ENCODE measurements at places on chromosomes 6 and 20. TPM values are rescaled to one million over a fixed set of nuclear protein-coding genes. Genes with fewer than 3 reads are reported as not detected.
A peak's percentile ranks its signal among the peaks of the same experiment; 100 is the strongest.

DNA sequence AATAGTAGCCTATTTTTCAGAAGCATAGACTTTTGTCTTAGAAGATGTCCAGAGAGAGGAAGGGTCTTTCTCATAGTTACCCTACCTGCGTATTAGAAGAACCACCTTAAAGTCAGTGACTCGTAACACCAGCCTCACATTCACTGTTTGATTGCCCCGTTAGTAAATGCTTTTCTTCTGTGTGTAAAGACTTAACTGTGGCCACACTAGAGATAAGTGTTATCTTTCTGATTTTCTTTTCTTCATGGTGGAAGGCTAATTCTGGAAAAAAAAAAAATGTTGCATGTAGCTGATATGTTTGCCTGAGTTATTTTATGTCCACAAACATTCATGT lies 83.9 kb downstream of the SAMD3 start:
- H3K36me3 ChIP-seq = peaks cover 19% of the 10 kb centered on the region
- H3K4me3 ChIP-seq = peak overlapping the region; percentile 78
- no peak for DNase-seq
- peaks cover 38% of the 10 kb centered on the region for H3K4me1 ChIP-seq
- peak overlapping the region; percentile 95 for H3K27ac ChIP-seq

DNA sequence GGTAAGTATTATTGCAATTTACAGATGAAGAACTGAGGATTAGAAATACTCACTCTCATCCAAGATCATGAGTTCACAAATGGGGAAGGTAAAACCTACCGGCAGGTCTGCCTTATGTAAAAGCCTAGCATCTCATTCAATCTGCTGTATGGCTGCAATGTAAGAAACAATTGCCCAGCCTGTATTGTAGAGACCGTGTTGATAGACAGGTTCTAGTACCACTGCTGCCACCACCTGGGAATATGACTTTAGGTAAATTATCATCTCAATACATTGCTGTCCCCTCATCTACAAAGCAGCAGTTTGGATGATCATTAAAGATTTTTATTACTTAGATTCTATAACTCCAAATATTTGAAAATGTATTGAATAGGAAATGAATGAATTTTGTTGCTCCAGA lies 23.3 kb upstream of the ARHGAP18 start:
- H3K27ac ChIP-seq = no peak overlapping the region
- DNase-seq = no peak
- no peaks in the 10 kb centered on the region for H3K27me3 ChIP-seq
- peaks cover 3% of the 10 kb centered on the region for H3K36me3 ChIP-seq

GRCh38 chr6:137907170-137907569 lies 40.1 kb downstream of the TNFAIP3 start:
- H3K27me3 ChIP-seq = peaks cover 20% of the 10 kb centered on the region
- DNase-seq = no peak
- H3K36me3 ChIP-seq = no peaks in the 10 kb centered on the region
- peaks cover 23% of the 10 kb centered on the region for H3K4me1 ChIP-seq
- H3K27ac ChIP-seq = no peak overlapping the region

SSTR4 gene
- total RNA-seq = not detected

DNA sequence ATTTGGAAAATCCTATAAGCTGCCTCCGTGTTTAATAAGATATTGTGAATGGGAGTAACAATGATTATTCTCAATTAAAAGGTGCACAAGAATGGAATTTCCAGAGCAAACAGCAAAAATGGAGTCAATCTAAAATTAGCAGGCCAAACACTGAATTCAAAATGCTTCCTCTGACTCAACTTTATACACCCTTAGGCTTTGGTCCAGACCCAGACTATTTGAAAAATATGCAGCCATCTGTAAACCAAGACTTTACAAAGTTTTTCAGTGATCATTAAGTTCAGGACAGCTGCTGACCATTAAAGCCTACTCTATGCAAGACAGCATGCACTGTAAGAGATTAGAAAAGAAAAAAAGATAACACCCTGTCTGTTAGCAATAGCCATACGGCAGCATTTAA lies 39.4 kb upstream of the CCN6 start:
- H3K4me3 ChIP-seq = no peak overlapping the region
- DNase-seq = no peak
- H3K27ac ChIP-seq = no peak overlapping the region
- H3K27me3 ChIP-seq = no peaks in the 10 kb centered on the region
- no peaks in the 10 kb centered on the region for H3K36me3 ChIP-seq

DNA sequence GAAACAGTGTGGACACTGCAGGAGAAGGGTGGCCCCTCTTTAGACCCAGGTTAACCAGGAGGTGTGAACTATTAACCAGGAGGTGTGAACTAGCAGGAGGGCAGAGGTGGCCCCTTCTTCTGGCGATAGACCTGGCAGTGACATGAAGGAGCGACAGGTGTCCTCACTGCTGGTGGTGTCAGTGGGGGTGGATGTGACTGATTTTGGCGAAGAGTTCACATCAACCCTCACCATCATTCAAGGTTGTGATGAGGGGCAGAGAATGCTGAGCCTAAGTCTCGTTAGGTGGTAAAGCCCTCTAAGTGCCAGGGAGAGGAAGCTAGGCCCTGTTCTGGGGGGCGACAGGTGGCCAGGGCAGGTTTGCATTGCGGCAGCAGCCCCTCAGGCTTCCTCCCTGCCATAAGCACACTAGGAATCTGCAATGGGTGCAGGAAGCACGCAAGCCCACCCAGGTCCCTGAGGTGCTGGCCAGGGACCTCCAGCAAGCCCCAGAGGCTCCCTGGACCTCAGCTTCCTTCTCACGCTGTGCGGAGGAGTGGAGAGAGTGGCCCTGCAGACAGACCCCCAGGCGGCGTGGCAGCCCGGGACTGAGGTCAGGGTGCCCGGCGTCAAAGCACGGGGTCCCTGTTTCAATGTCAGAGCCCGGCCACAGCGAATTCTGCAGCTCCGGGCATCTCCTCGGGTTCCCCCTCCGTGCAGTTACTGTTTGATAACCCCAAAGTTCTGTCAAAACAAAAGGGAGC lies 13.7 kb downstream of the NPEPL1 start:
- no peak overlapping the region for H3K4me3 ChIP-seq
- H3K27me3 ChIP-seq = no peaks in the 10 kb centered on the region
- no peak for DNase-seq
- H3K27ac ChIP-seq = no peak overlapping the region

METTL24 gene
- not detected for total RNA-seq

DNA sequence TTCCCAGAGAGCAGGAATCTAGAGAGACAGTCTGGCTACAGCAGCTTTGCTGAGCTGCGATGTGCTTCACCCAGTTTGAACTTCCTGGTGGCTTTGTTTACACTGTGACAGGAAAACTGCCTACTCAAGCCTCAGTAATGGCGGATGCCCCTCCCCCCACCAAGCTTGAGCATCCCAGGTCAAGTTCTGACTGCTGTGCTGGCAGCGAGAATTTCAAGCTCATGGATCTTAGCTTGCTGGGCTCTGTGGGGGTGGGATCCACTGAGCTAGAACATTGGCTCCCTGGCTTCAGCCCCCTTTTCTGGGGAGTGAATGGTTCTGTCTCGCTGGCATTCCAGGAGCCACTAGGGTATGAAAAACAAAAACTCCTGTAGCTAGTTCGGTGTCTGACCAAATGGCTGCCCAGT lies 91.0 kb upstream of the ESR1 start:
- no peak for DNase-seq
- no peaks in the 10 kb centered on the region for H3K27me3 ChIP-seq
- H3K4me1 ChIP-seq = no peaks in the 10 kb centered on the region
- no peak overlapping the region for H3K4me3 ChIP-seq
- H3K36me3 ChIP-seq = peaks cover 6% of the 10 kb centered on the region

SPTLC3 gene
- total RNA-seq = 0.44 TPM

GRCh38 chr6:98717988-98718387 lies 116.4 kb upstream of the POU3F2 start:
- H3K4me3 ChIP-seq = no peak overlapping the region
- no peak for DNase-seq
- no peaks in the 10 kb centered on the region for H3K36me3 ChIP-seq
- no peak overlapping the region for H3K27ac ChIP-seq

ULBP3 gene
- total RNA-seq = 1.6 TPM

MTRF1L gene
- 14.8 TPM for total RNA-seq

GRCh38 chr6:164753517-164753916 lies 555.9 kb downstream of the C6orf118 start:
- no peak overlapping the region for H3K4me3 ChIP-seq
- no peaks in the 10 kb centered on the region for H3K4me1 ChIP-seq
- DNase-seq = no peak
- no peaks in the 10 kb centered on the region for H3K36me3 ChIP-seq

DNA sequence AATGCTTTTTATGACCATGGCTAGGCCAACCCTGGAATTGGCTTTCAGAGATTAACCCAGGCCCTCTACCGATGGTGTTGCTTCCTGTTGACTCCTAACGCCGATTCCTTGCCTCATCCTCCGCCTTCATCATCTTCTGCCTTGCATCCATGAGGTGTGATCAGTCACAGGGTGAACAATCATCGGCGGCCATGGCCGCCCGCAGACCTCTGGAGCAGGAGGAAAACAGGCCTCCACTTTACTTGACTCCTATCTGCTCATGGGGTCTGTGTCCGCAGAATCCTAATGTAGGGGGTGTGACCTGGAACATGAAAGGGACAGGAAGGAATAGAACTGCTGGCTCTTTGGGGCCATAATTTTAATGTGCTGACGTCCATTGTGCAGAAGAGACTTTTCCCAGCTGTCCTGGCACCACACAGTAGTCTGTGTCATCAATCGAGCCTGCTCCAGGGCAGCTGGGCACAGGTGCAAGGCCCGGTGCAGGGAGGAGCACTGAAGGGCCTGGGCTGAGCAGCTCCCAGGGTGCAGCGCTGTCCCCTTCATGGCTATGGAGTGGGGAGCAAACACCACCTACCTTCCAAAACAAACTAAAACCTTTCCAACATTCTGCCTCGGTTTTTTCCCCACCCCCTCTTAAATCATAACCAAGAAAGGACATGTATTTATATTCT lies 8.0 kb downstream of the SLC22A3 start:
- no peak for DNase-seq
- no peaks in the 10 kb centered on the region for H3K36me3 ChIP-seq
- H3K4me3 ChIP-seq = no peak overlapping the region
- no peak overlapping the region for H3K27ac ChIP-seq
- H3K4me1 ChIP-seq = peaks cover 4% of the 10 kb centered on the region

NCOA5 gene
- 15.0 TPM for total RNA-seq

CDSN gene
- total RNA-seq = not detected

RAET1E gene
- 0.55 TPM for total RNA-seq

GRCh38 chr6:20532881-20533280 lies 1.4 kb upstream of the CDKAL1 start:
- H3K36me3 ChIP-seq = no peaks in the 10 kb centered on the region
- peaks cover 25% of the 10 kb centered on the region for H3K4me1 ChIP-seq
- H3K27me3 ChIP-seq = peaks cover 6% of the 10 kb centered on the region
- no peak overlapping the region for H3K27ac ChIP-seq

DNA sequence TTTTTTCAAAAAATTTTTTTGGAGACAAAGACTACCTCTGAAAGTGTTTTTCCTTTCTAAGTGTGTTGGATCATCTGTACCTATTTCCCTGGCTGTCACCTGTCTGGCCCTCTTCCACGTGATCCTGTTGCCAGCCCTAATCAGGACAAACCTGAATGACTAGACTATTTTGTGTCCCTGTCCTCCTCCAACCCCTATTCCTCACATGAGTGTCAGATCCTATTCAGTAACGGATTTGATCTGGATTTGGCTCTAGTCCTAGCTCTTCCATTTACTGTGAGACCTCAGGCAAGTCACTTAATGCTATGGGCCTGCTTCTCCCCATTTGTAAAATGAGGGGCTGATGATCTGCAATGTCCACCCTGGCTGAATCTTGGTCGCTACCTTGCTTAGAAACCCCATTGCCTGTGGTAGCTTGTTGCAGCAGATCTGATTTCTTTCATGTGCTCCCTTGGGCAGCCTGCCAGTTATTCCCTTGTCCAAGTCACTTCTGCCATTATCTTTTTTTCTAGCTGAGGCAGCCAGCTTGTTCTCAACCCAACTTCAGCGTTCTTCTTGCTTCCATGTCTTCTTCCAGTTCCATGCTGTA lies 4.8 kb downstream of the PHF20 start:
- peaks cover 6% of the 10 kb centered on the region for H3K36me3 ChIP-seq
- no peaks in the 10 kb centered on the region for H3K27me3 ChIP-seq
- peak overlapping the region; percentile 63 for H3K4me3 ChIP-seq
- peaks cover 41% of the 10 kb centered on the region for H3K4me1 ChIP-seq

DNA sequence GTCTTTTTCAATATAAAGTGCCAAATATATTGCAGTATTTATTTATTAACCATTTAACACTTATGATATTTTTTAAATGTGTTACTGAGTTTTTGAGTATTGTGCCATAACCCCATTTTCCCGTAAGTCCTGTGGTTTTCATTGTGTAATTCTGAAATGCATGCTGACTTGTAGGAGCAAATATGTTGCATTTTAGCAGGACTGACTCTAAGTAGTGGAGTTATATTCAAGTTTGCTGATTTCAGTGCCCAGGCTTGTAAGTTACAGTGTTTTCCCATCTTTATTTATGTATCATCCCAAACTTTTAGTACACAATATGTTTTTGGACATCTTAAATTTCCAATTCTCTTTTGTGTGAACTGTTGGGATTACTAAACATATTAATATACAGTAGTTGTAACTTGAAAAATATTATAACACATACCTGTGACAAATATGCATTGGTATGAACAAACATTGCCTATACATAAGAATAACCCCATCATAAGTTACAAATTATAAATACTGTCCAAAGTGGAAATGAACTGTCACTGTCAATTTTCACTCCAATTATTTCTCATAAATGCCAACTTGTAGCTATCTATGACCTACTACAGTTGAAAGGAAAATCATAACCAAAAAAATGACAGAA lies 179.3 kb upstream of the RUNX2 start:
- H3K4me3 ChIP-seq = no peak overlapping the region
- no peak overlapping the region for H3K27ac ChIP-seq

- H3K27ac ChIP-seq = no peak overlapping the region
- H3K36me3 ChIP-seq = peaks cover 16% of the 10 kb centered on the region
- H3K27me3 ChIP-seq = peaks cover 65% of the 10 kb centered on the region
These were observed 3.2 kb upstream of the SLC2A10 start for GRCh38 chr20:46706242-46706641.

DNA sequence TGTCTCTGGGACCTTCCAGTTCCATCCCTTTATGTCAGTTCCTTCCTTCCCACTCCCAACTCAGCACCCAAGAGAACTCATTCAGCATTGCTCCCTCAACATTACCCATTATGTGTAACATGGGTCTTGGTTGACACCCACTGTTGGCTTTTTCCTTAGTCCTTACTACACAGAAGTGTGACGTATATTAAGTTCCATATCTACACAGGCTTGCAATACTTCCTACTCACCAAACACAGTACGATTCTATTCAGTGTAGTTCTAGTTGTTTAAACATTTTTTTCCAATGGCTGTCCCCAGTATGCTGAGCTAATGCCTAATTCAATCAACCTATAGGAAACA lies 37.7 kb downstream of the ARHGAP18 start:
- no peak for DNase-seq
- H3K4me1 ChIP-seq = peaks cover 20% of the 10 kb centered on the region
- H3K36me3 ChIP-seq = peaks cover 3% of the 10 kb centered on the region
- H3K27me3 ChIP-seq = peaks cover 5% of the 10 kb centered on the region
- peak overlapping the region; percentile 96 for H3K27ac ChIP-seq

- DNase-seq = no peak
- H3K4me3 ChIP-seq = no peak overlapping the region
- no peaks in the 10 kb centered on the region for H3K4me1 ChIP-seq
- no peaks in the 10 kb centered on the region for H3K36me3 ChIP-seq
- H3K27ac ChIP-seq = no peak overlapping the region
- no peaks in the 10 kb centered on the region for H3K27me3 ChIP-seq
These were observed 691.7 kb upstream of the SLC35B3 start for GRCh38 chr6:9126878-9127560.

Measured in T-helper 17 cell (primary cell).